Iris pigment epithelial cell (primary cell): ENCODE measurements at places on chromosomes 5 and 9.

DNA sequence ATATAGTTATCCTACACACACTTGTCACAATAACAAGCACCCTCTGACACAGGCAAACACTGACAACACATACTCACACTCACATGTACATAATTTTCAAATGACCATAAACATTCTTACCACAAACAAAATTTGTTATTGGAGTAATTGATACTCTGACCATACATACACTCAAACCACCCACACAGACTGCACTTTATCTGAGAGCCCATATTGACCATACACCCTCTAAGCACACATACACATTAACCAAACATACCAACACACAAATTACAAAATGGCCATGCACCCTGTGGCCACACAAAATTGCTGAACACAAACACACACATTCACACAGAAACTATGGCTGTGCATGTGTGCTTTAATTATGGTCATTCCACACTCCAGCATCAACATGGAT lies 79.1 kb upstream of the FAM120A start:
- DNase-seq = no peak

GRCh38 chr5:118919016-118919415 lies 69.3 kb downstream of the DTWD2 start:
- DNase-seq = no peak

DNA sequence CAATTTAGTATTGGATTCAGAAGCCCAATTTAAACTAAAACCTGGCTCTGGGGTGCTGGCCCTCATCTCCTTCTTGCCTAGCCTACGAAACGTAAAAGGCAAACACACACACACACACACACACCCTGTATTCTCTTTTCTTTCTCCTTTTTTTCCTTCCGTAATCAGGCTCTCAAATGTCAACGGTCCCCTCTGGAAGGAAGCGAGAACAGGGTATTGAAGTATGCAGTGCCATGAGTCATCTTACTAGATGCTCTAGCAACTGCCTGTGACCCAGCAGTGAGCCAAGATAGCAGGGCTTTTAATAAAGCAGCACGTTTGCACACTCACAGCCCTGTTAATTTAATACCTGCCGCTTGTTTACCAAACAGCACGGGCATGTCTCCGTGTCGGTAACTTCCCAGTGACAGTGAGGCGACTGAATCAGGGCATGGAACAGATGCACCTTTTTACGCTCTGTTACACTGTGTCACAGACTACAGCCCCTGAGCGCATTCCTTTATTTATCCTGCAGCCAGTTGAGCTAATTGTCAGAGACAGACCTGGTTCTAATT lies 243.8 kb downstream of the BNC2 start:
- DNase-seq = peak; percentile 90

GRCh38 chr9:101428909-101429308 lies 6.7 kb downstream of the ALDOB start:
- DNase-seq = no peak

- no peak for DNase-seq
These were observed 118.0 kb downstream of the PRKACG start for GRCh38 chr9:68895741-68896478.

DNA sequence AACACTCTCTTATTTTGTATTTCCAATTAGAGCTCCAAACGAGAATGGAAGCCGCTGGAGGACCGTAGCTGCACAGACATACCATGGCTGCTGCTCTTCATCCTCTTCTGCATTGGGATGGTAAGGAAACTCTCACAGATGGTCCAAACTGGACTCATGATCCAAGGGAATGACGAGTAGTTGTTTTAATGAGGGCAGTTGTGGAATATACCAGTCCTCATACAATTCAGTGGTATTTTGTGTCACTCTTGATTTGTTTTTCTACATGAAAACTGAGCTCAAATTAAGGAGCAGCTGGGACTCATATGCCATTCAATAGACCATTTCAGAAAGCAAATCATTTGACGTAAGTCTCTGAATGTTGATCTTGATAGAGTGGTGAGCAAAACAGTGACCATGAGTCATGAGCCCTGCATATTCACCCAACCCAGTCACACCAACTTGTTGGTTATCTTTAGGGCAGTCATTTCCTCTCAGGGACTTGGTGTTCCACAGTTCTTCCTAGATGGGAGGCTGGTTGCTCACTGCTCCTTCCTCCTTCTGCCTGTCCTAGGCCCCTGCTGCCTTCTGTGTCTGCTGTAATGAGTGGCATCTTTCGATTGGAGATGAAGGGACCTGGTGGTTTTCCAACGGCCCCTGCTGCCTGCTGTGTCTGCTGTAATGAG lies 54.9 kb downstream of the SLC44A1 start:
- peak; percentile 98 for DNase-seq

DNA sequence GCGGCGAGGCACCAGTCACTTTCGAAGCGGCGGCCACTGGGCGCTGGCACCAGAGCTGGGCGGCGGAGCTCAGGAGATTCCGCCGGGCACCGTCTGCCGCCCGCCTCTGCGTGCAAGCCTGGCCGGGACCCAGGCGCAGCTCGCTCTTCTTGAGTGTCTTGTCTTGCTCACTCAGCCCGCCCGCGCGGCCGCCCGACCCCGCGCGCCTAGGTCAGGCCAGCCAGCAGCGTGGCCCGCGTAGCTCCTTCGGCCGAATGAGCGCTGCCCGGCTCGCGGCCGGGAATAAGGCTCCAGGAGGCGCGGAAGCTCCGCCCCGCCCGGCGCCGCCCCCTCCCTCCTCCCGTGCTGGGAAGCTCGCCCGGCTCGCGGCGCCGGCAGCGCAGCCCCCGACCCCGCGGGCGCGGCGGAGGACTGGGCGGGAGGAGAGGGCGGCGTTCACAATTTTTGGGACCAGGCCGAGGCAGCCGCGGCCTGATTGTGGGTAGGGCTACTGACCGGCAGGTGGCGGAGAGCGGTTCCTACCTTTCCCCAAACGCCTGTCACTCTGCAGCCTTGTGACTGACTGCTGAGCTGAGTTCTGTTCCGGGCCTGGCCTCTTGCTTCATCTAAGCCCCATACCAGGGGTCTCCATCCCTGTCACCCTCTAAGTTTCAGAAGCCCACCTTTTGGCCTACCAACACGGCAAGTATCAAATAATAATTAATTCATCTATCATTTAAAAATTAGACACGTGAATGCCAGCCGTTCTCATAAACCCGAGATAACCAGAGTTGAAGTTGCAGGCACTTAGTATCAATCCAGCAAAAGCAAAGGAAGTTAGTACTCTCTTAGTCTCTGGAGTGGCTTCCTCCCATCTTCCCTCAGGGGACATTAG lies at the start of gene HBEGF:
HBEGF (minus strand) TSS at position 256 of the 874 bp plus-strand sequence. CDS start 275 bp downstream, outside the sequence.
- DNase-seq = peak; percentile 69
